ENCODE measurements at places on chromosomes 3 and 15. TPM values are rescaled to one million over a fixed set of nuclear protein-coding genes. Genes with fewer than 3 reads are reported as not detected.
A peak's percentile ranks its signal among the peaks of the same experiment; 100 is the strongest.

Gene GRM2
- total RNA-seq: 0.81 TPM

Gene FBXO40
- total RNA-seq: not detected

Gene HES1
- total RNA-seq: 132 TPM

Gene GATA2
- total RNA-seq: 7.1 TPM

Gene BTLA
- total RNA-seq: 2.7 TPM

DNA sequence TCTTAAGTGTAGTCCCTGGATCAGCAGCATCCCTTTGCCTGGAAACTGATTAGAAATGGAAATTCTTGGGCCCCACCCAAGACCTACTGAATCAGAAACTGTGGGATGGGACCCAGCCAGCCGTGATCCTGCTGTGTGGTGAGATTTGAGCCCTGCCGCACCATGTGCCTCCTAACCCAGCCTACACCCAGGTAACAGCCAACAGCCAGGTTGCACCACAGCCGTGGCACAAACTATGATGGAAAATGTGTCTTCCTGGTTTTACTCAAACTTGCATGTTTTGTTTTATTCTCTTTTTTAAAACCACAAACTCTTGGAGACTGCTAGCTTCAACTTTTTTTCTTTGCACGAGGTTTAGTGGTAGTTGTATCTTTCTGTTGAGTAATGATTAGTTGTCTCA is 2.6 kb downstream of the LIMD1 start:
- H3K4me3 ChIP-seq: no peak overlapping the region
- peak overlapping the region; percentile 84 for H3K27ac ChIP-seq
- DNase-seq: peak; percentile 79
- H3K4me1 ChIP-seq: peaks cover 60% of the 10 kb centered on the region
- H3K27me3 ChIP-seq: no peaks in the 10 kb centered on the region

DNA sequence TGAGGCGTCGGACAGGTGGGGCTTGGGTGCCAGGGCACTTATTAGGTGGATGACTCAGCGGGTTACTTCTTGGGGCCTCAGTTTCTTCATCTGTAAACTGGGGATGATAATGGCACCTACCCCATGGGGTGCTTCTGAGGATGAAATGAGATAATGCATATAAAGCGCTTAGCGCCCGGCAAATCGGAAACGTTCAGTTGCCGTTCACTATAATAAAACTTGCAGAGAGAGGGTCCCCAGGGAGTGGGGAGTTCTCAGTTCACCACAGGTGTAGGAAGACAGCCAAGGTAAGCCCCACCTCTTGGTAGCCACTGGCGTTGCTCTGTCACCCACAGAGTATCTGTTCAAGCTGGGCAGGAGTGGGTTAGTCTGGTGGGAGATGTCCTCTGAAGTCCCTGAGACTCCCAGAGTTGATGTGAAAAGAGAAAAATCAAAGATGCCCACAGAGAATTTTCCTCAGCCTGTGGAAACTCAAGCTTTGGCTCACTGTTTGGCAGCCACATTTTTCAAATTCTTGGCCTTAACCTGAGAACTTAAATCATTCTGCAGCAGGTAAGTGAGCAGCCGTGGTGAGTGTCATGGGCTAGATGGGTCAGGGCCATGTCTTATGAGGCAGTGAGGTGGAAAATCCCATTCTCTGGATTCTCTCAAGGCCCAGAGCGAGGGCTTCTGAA is 221.5 kb upstream of the BHLHE40 start:
- no peak for DNase-seq
- H3K27me3 ChIP-seq: no peaks in the 10 kb centered on the region
- no peaks in the 10 kb centered on the region for H3K36me3 ChIP-seq
- no peak overlapping the region for H3K4me3 ChIP-seq

- no peaks in the 10 kb centered on the region for H3K27me3 ChIP-seq
- DNase-seq: no peak
- H3K27ac ChIP-seq: no peak overlapping the region
- no peaks in the 10 kb centered on the region for H3K36me3 ChIP-seq
- H3K4me1 ChIP-seq: no peaks in the 10 kb centered on the region
Measured at GRCh38 chr15:39880718-39881387, 39.2 kb downstream of the GPR176 start.

- no peaks in the 10 kb centered on the region for H3K36me3 ChIP-seq
- H3K4me1 ChIP-seq: peaks cover 8% of the 10 kb centered on the region
- DNase-seq: no peak
- no peaks in the 10 kb centered on the region for H3K27me3 ChIP-seq
- no peak overlapping the region for H3K4me3 ChIP-seq
Measured at GRCh38 chr3:171810629-171811294, 479 bp upstream of the PLD1 start.

DNA sequence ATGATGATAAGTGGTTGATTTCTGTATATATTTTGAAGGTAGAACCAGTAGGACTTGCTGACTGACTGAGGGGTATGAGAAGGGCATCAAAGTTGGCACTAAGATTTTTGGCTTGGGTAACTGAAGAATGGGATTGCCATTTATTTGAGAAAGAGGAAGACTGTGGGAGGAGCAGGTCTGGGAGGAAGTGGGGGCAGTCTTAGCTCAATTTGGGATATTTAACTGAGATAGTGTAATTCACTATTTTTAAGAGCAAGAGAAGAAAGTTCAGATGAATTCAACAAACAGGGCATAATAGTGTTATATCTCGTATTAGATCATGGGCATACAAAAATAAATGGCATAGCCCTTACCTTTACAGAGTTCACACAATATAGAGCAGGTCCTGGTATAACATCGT is 1.7 kb downstream of the BUB1B start:
- no peaks in the 10 kb centered on the region for H3K36me3 ChIP-seq
- peaks cover 10% of the 10 kb centered on the region for H3K4me1 ChIP-seq
- no peaks in the 10 kb centered on the region for H3K27me3 ChIP-seq
- no peak overlapping the region for H3K4me3 ChIP-seq
- no peak overlapping the region for H3K27ac ChIP-seq

DNA sequence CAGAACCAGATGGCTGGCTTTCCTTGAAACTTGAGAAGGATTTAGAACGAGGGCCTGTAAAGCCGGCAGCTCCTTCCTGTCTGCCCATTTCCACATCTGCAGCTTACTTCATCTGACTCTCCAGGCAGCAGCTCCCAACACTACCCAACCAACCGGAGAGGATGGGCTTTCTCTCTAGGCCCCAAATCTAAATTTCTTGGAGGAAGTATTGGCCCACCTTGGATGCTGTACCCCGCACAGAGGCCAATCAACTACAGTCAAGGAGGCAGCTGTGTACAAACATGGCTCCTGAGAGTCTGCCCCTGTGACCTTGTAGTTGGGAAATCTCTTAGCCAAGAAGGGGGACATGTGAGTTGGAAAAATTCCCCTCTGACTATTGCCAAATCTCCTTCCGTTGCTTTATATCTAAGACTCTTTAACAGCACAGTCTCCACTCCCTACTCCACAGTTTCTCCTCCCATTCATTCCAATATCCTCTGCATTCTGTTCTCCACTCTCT is 8.0 kb upstream of the ACAP2 start:
- no peak overlapping the region for H3K4me3 ChIP-seq
- peak; percentile 38 for DNase-seq
- H3K36me3 ChIP-seq: no peaks in the 10 kb centered on the region
- peak overlapping the region; percentile 62 for H3K27ac ChIP-seq
- H3K27me3 ChIP-seq: no peaks in the 10 kb centered on the region

- H3K4me3 ChIP-seq: no peak overlapping the region
- no peak for DNase-seq
Measured at GRCh38 chr3:12381199-12381598, 92.3 kb downstream of the PPARG start.

- no peaks in the 10 kb centered on the region for H3K36me3 ChIP-seq
- no peak for DNase-seq
- H3K4me1 ChIP-seq: peaks cover 27% of the 10 kb centered on the region
- H3K27me3 ChIP-seq: no peaks in the 10 kb centered on the region
Measured at GRCh38 chr3:56928379-56929068, 126.8 kb upstream of the ARHGEF3 start.

Measured in thyroid gland (tissue), 4 donors.